Stimulated activated naive CD8-positive, alpha-beta T cell treated with anti-CD3 and anti-CD28 coated beads, Interleukin-15, Interleukin-2, amounts not matched to agents 100 U/mL and 50 U/mL, for 24 hours (primary cell): ENCODE measurements at places on chromosomes 2 and 18.

DNA sequence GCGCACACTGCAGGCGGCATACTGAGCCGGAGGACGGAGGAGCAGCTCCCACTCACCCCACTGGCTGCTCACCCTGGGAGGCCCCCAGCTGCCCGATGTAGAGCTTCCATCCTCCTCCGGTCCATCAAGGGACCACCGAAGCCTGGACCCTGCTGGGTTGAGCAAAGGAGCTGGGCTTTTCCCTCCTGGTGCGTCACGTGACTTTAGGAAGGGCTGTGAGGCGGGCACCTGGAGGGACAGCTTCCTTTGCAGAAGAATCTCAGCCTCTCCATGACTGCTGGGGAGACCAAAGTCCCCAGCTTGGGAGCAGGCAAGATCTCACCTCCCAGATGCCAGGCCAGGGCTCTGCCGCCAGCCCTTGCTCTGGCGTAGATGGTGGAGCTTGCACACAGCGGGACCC is 102.7 kb downstream of the TWIST2 start:
- DNase-seq: no peak

- DNase-seq: no peak
These were observed 36.2 kb downstream of the AMER3 start for GRCh38 chr2:130791617-130791939.

DNA sequence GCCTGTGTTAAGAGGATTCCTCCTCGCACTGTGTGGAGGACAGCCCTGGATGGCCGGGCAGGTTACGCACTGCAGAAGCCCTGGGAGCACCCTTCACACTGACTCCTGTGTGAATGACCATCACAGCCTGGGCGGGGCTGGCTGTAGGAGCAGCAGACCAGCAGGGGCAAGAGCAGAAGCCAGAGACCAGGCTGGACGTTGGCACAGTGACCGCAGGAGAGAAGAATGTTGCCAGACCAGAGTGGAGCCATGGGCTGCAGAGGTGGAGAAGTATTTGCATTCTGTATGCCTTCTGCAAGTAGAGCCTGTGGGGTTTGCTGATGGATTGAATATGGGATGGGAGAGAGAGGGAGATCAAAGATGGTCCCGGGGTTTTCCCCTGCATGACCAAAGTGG is 23.1 kb downstream of the LRRFIP1 start:
- DNase-seq: no peak

- DNase-seq: no peak
These were observed 51.8 kb upstream of the STAT1 start for GRCh38 chr2:191065785-191066184.

GRCh38 chr2:102669401-102669800 is 50.0 kb downstream of the SLC9A2 start:
- DNase-seq: no peak

- no peak for DNase-seq
These were observed 435.8 kb upstream of the DDX18 start for GRCh38 chr2:117378653-117379052.

DNA sequence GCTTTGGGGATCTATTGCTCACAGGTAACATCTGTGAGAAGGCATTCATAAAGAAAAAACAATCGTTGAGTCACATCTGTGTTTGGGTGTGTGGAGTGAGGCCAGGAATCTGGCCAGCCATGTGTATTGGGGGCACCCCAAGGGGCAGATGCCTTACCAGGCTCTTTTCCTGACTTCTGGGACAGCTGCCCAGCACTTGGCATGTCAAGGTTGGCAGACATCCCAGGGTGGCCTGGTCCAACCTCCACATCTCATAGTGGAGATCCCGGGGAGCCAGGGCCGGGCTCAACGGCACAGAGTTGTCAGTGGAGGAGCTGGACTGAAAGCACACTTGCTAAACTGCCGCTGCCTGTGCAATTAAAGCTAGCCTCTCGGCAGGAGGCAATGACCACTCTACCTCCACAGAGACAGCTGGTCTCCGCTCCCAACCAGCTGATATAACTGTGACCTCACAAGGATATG is 75.3 kb upstream of the MGAT4A start:
- DNase-seq: no peak

GRCh38 chr2:154623819-154624218 is 74.7 kb upstream of the KCNJ3 start:
- no peak for DNase-seq

DNA sequence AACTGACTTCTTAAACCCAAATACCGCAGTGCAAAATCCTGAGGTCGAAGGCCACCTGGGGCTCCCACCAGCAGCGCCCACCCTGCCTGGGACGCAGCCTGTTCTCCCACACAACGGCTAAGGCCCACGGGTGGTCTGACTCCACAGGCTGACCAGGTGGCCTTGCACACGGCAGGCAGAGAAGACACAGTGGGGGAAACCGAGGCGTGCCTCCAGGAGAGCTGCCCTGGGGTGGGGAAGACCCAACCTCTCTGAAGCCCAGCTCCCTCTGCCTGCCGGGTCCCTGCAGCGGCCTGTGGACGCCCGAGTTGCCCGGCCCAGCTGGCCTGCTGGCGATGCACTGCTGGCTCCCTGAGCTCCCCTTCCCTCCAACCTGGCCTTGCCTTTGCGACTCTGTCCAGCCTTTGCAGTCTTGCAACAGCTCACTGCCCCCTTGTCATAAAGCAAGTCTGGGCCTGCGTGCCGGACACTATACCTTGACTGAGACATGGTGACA is 9.7 kb upstream of the SEMA4C start:
- no peak for DNase-seq

GRCh38 chr2:120986898-120987650 is 251.4 kb downstream of the GLI2 start:
- DNase-seq: no peak

- DNase-seq: no peak
These were observed 562.5 kb upstream of the FAM98A start for GRCh38 chr2:34161549-34161948.

- no peak for DNase-seq
These were observed 20.4 kb downstream of the REV1 start for GRCh38 chr2:99469394-99469793.

- DNase-seq: no peak
These were observed 98.9 kb upstream of the ARL4C start for GRCh38 chr2:234595829-234596228.

- DNase-seq: peak; percentile 70
These were observed 38.3 kb downstream of the ITGA6 start for GRCh38 chr2:172465417-172466334.

GRCh38 chr2:159298967-159299366 is 12.5 kb upstream of the WDSUB1 start:
- DNase-seq: no peak

- no peak for DNase-seq
These were observed 19.4 kb downstream of the IMMT start for GRCh38 chr2:86175828-86176227.

GRCh38 chr2:120546048-120546864 is 189.4 kb upstream of the GLI2 start:
- no peak for DNase-seq

DNA sequence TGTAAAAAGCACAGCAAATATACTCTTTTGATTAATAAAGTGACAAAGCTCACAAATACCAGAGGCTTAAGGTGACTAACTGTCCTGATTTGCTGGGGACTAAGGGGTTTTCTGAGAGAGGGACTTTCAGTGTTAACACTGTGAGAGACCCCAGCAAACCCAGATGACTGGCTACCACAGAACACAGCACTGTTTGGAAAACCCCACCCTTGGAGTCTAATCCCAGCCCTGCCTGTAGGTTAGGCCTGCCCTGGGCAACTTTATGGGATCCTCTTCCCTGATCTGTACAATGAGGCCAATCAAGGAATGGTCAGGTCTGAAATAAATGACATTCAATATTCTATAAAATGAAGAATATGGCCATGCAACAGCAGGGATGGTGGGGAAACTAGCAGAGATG is 30.5 kb upstream of the CTAGE1 start:
- DNase-seq: no peak

DNA sequence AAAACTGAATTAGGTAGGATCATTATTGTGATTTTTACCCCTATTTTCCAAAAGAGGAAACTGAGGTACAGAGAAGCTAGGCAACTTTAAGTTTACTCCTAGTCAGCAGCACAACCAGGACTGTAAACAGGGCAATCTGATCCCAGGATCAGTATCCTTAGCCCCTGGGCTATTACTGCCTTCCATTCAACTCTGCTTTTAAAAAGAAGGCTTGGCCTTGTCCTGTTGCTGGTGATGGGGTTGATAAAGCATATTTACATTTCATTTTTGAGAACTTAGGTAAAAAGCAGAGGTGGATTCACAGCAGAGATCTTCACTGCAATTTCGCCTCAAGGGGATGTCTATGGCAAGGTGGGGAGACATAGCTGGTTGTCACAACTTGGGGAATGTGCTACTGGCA is 148.5 kb downstream of the GALNT14 start:
- DNase-seq: no peak

DNA sequence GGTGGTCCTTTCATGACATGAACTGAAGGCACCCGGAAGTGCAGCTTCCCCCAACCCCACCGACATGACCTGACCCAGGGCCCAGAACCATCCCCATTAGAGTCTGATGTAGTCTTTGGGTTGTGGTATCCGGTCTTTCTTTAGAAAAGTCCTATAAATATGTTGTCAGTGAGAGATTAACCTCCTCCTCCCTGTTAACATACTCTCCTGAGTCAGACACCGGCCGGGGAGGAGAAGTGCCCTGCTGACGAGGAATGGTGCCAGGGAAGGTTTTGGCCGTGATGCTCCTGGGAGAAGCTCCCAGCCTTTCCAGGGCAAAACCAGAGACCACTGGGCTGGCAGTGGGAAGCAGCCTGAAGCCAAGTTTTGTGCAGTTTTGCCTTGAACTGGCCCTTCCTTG is 109.0 kb downstream of the LAMA3 start:
- no peak for DNase-seq

DNA sequence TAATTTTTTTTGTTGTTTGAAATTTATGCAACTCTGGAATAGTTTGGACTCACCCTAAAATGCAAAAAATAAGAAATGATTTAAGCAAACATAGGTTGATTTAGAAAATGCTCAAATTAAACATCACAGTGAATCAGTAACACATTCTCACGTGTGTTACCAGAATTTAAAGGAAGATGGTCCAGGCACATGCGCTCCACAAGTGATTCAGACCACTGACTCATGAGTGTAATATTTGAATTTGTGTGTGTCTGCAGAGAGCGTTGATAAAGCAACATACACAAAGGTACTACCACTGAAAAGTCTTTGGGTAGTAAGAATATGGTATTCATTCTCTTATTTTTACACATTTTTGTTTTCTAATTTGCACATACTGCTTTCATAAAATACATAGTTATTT is 7.9 kb downstream of the SS18 start:
- DNase-seq: no peak

DNA sequence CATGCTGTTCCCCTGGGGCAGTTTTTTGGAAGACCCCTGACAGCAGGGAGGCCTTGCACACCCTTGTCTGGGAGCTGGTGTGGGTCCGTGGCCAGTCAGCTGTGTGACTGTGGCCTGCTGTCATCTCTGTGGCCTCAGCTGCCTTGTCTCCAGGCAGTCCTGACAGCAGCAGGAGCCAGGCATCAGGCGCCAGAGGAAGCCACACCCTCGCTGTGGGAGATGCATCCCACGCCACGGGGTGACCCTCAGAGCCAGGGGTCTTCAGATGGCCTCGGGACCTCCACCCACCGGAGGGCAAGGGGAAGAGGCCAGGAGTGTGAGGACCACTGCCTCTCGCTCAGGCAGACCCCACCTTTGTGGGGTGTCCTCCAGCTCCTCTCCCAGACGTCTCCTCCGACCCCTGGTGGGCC is 5.0 kb downstream of the BOK start:
- no peak for DNase-seq

- no peak for DNase-seq
These were observed 33.5 kb downstream of the INPP4A start for GRCh38 chr2:98478088-98478551.

DNA sequence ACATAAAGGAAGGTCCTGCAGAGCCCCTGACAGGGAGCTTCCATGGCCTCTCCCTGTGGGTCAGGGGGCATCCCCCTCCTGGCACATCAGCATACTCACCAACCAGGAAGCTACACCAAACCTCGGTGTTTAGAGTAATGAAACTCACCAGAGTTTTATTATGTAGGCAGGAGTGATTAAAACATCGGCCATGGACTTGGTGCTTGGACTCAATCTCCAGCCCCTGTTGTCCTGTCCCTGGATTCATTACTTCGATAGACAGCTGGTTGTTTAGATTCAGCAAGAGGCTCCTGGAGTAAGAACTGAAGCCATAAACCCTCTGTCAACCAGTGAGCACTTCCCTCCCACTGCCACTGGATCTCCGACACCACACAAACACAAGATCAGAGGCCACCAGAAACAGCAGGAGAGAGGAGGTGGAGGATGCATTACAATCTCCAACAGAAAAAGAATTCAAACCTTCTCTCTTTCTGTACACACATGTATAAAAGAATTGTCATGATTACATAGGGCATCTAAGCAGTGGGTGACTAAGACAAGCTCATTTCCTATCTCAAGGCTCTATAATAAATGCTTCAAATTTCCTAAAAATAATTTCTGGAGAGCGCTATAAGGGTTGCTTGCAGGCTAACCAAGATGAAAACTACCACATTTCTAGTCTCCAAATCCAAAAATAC is 27.2 kb downstream of the TBC1D8 start:
- DNase-seq: no peak

- no peak for DNase-seq
These were observed 20.9 kb upstream of the ANXA4 start for GRCh38 chr2:69721022-69721421.

DNA sequence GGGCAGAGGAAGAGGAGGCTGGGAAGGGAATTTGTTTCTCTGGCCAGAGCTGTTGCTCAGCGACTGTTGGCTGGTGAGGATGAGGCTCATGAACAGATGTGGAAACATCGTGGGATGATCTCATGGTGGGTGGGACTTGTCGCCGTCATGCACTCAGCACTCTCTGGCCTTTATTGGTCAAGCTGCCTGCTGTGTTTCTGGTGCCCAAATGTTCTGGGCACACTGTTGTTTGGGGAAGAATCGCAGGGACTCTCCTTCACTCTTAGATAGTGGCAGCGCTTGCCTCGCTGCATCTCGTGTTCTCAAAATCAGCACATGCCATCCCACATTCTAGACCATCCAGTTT is 145.6 kb downstream of the AGAP1 start:
- DNase-seq: no peak

- no peak for DNase-seq
These were observed 257.6 kb downstream of the CYP26B1 start for GRCh38 chr2:71889759-71890684.

DNA sequence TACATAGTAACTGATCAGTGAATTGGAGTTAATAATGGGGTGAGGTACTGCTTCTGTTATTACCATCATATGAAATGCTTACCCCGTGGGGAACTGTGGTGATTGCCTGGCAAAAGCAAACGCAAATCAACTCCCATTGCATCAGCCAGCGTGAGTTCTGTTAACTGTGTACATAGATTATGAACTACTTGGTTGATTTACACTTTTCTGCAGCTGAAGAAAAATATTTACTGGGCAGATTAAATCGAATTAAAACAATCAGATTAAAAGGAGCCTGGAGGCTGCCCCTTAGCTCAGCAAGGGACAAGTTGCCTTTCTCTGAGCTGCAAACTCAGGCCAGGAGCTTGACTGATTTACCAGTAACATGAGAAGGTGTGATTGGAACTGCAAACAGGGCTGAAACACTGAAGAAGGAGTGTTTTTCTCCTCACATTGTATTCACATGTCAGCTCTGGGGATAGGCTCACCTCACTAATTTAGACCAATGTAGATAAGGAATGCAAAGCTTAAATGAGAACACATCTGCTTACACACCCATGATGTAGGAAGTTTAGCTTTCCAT is 220.1 kb downstream of the OSR1 start:
- no peak for DNase-seq

- DNase-seq: no peak
These were observed 1102.8 kb upstream of the KLHL29 start for GRCh38 chr2:22282220-22282619.
